Hair follicle dermal papilla cell (primary cell): ENCODE measurements at places on chromosomes 6 and 20. TPM values are rescaled to one million over a fixed set of nuclear protein-coding genes. Genes with fewer than 3 reads are reported as not detected.

DPPA5 gene
- total RNA-seq = not detected in 2 replicates

SLC12A5 gene
- total RNA-seq = not detected in 2 replicates

BMP5 gene
- total RNA-seq = not detected in 2 replicates

SALL4 gene
- total RNA-seq = under 0.01 and 0.16 TPM in 2 replicates

MYH7B gene
- under 0.01 and 0.61 TPM in 2 replicates for total RNA-seq

TTK gene
- total RNA-seq = 1.8 and 2.3 TPM in 2 replicates

BMP6 gene
- total RNA-seq = 1.8 and 2.9 TPM in 2 replicates

DCBLD1 gene
- 17.9 and 18.0 TPM in 2 replicates for total RNA-seq

FAM50B gene
- total RNA-seq = 7.8 and 8.6 TPM in 2 replicates

BPIFB1 gene
- not detected in 2 replicates for total RNA-seq
